ENCODE measurements at places on chromosomes 3 and 15.

GRCh38 chr3:105959851-105960250 is 91.0 kb upstream of the CBLB start:
- no peak for DNase-seq

DNA sequence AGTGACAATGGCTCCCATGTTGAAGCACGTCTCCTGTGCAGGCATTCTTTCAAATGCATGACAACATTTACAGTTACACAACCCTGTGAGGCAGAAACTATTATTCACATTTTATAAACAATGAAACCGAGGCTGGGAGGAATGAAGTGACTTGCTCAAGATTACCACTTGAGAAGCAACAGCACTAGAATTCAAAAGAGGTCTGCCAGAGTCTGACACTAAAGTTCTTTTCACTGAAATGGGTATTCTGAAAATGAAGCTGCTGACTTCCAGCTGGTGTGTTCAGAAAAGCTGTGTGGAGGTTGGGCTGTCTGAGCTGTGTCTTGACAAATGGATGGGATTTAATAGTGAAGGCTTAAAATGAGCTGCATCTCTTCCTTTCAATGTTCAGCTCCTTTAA is 104.4 kb downstream of the THSD4 start:
- no peak for DNase-seq

DNA sequence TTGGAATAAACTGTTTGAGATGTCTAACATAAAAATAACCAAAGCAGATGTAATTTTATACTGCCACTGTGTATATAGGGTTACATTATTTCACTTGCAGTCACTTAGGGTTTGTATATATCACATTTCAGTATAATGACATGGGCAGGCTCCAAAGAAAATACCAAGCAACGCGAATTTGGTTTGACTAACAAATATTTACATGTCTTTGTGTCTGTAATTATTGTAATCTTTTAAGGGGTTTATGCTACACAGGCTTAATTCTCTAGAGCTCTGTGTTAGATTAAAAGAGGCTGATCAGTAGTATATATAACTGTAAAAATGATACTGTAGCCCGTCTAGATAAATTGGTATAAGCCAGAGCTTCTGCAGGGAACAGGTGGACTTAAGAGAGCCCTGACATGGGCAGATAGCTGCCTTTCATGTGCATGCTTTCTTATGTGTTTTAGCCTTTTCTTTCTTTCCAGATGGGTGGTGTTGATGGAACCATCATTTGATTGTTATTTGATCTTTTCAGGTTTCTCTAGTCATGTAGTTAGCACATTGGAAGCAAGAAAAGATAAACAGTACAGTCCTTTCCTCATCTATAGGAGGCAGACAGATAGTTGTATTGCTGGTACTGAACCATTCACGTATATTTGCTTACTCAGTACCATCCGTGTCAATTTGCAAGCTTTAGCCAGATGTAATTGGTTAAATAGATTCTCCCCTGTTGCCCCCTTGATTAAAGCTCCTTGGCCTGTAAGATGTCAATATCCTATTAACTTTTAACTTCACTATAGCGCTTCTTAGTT is 86.1 kb downstream of the GALK2 start:
- DNase-seq = no peak

DNA sequence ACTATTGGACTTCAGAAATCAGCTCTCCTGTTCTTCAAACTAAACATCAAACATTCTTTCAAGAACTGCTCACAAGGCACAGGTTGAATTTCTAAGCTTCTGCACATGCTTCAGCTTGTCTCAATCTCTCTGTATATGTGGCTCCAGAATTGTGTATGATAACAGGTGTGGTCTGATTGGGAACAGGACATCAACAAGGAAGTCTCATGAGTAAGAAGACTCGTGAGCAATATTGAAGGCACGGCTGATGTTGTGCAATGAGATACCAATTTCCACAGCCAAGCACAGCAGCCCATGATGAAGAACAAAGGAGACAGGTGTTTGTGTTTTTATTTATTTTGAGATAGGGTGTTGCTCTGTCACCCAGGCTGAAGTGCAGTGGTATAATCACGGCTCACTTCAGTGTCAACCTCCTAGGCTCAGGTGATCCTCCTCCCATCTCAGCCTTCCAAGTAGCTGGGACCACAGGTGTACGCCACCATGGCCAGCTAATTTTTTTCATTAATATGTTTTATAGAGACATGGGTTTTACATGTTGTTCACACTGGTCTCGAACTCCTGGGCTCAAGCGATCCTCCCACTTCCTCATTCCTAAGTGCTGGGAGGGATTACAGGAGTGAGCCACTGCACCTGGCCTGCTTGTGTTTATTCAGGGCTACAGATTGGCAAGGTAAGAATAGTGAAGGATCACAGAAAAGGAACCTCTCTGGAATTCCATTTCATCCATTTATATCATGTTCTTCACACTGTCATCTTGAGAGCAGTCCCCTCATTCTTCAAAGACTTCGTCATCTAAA is 32.2 kb upstream of the ABHD17C start:
- peak; percentile 33 for DNase-seq

DNA sequence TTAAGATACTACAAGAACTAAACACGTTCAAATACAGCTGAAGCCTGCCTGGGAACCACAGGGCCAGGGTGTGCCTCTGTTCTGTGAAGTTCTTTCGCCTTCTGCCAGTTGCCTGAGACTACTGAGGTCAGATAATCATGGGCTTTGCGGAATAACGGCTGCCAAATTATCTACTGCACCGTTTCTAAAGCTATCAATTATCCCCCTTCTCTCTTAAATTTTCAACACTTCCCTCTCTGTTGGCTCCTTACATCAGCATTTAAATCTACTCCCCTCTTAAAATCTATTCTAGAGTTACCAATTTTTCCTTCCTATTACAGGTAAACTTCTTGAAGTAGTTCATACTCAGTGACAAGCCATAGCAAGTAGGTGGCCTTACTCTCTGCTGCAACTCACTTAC is 6.2 kb upstream of the NEO1 start:
- no peak for DNase-seq

- DNase-seq = no peak
Measured at GRCh38 chr15:70775160-70775559, 11.8 kb upstream of the UACA start.

DNA sequence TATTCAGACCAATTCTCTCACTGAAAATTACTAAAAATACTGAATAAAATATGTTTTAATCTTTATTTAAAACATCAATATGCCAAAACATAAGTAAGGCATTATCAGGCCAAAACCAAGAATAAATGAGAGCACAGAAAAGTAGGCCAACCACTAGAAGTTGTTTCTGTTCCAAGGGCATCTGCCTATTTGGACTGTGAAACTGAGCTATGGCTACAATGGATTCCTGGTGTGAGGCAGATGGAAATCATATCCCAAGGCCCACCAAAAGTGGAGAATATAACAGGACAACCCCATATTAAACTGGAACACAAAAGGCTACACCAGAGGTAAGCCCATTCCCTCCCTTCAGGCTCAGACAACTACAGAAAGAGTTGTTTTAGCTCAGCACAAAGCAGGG is 302.8 kb upstream of the IL12A start:
- DNase-seq = no peak

- DNase-seq = peak; percentile 50
Measured at GRCh38 chr15:36591536-36592411, 12.3 kb downstream of the CDIN1 start.

GRCh38 chr3:108588601-108589000 is 637 bp downstream of the CIP2A start:
- no peak for DNase-seq

GRCh38 chr3:23094890-23095462 is 108.2 kb upstream of the UBE2E2 start:
- DNase-seq = peak; percentile 75

DNA sequence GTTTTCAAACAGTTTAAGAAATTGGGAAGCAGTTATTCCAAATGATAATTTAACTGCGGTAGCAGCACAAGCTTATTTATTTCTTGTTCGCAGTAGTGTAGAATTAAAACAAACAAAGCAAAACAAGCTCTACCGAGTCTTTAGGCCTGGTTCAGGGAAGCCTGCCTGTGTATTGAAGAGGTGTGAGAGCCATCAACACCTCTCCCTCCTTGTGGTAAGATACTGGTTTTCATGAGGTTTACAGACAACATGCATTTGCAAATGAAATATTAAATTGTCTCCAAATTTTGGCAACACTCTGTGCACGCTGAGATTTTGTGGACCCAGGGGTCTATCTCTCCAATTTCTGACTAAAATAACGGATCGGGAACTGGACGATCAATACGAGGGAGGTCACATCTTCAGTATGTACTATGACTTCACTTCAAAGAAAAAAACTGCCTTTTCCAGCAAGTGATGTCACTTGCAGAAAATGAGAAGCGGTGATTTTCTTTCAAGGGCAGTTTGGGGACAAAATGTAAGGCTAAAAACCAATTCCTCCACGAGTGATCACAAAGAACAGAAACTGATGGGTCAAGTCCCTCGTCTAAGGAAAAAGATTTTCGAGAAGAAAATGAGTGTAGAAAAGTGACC is 721 bp downstream of the ATR start:
- no peak for DNase-seq

GRCh38 chr3:178343433-178344038 is 192.7 kb upstream of the KCNMB2 start:
- DNase-seq = no peak

GRCh38 chr3:58027704-58028317 is 19.6 kb downstream of the FLNB start:
- no peak for DNase-seq

GRCh38 chr3:98540346-98540745 is 8.6 kb downstream of the GPR15 start:
- no peak for DNase-seq

- DNase-seq = no peak
Measured at GRCh38 chr15:73781038-73781925, 28.1 kb upstream of the INSYN1 start.

DNA sequence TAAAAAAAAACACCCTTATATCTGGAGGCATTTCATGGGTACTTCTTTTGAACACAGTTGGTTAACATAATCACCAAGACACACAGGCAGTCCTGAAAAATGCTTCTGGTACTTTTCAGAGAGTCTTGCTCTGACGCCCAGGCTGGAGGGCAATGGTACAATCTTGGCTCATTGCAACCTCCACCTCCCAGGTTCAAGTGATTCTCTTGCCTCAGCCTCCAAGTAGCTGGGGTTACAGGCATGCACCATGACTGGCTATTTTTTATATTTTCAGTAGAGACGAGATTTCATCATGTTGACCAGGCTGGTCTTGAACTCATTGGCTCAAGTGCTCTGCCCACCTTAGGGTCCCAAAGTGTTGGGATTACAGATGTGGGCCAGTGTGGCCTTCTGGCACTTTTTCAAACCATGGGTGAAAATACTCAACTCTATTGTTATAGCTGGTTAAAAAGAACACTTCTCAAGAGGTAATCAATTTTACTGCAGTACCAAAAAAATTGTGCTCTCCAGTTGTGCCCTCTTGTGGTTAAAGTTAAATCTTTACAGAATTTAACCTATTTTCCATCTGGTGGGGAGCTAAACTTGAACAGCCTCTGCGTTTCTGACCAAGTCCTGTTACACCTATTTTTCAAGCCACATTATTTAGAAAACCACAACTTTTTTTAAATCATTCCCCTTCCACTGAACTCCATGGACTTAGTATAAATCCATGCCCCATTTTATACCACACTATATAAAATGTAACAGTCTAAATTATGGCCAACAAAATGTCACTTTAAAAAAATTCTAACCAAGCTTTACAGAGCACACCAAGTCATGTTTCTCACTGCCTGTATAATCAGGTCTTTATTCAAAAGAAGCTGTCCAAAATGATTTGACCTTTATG is 1.2 kb upstream of the SNAPC5 start:
- DNase-seq = peak; percentile 47

DNA sequence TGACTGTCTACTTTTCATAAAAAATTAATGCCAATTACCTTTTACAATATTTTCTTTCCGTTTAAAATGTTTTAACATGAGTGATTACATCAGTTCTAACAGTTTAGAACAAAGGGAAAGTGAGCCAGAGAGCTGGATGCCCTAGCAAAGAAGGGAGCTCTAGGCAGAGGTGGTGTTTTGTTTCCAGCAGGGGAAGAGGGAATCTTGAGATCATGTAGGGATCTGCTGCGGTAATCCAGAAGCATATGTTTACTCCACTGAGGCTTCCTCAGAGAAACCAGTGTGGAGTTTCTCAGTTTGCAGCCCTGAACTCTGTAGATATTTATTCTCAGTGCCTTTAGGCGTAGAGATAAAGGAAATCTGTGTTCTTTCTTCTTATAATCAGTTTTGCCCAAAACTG is 399.3 kb downstream of the NLGN1 start:
- DNase-seq = no peak

GRCh38 chr15:42619656-42620371 is 44.4 kb downstream of the STARD9 start:
- no peak for DNase-seq

GRCh38 chr15:89794627-89795241 is 18.6 kb downstream of the MESP2 start:
- no peak for DNase-seq

- no peak for DNase-seq
Measured at GRCh38 chr3:158384019-158384418, 187.0 kb upstream of the MLF1 start.

- DNase-seq = no peak
Measured at GRCh38 chr3:185981621-185982020, 43.8 kb upstream of the TRA2B start.

- no peak for DNase-seq
Measured at GRCh38 chr15:62486041-62486440, 321.0 kb upstream of the C2CD4B start.

DNA sequence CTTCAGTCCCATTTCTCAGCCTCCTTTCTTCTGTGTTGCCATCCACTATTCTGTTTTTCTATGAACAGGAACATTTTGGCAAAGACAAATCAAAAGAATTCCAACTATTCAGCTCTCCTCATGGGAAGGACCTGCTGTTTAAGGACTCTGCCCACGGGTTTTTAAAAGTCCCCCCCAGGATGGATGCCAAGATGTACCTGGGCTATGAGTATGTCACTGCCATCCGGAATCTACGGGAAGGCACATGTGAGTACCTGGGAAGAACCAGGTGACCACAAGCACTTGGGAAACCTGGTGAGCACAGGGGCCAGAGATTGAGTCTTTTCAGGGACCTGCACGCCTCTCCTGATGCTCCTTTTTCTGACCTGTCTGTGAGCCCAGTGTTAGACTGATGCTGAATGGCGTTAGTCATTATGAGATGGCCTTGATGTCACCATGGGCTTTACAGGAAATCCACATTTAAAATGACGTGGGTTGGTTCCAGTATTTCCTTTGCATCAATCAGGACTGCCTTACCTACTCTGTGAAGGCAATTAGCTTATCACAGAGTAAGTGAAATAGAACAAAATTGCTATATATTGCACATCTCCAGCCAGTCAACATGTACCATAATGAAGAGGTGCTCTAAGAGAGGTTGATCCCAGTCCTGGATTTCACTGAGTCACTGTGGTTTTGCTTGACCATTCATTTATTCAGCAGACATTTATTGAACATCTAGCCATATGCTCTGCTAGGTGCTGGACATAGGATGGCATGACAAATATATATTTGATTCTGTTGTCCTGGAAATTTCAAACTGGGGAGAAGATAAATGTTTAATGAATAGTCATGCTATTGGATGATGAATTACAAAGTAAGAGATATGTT is 11.7 kb downstream of the TF start:
- no peak for DNase-seq
